ENCODE measurements at places on chromosomes 11 and 22. TPM values are rescaled to one million over a fixed set of nuclear protein-coding genes. Genes with fewer than 3 reads are reported as not detected.

- no peak overlapping the region for H3K27ac ChIP-seq
- H3K27me3 ChIP-seq: no peaks in the 10 kb centered on the region
- DNase-seq: no peak
- no peaks in the 10 kb centered on the region for H3K4me1 ChIP-seq
- no peaks in the 10 kb centered on the region for H3K36me3 ChIP-seq
Measured at GRCh38 chr22:41931701-41932269, 5.2 kb upstream of the TNFRSF13C start.

- no peak overlapping the region for H3K27ac ChIP-seq
- H3K36me3 ChIP-seq: no peaks in the 10 kb centered on the region
- H3K27me3 ChIP-seq: no peaks in the 10 kb centered on the region
- H3K4me1 ChIP-seq: no peaks in the 10 kb centered on the region
- no peak overlapping the region for H3K4me3 ChIP-seq
Measured at GRCh38 chr11:132803436-132803835, 728.9 kb downstream of the OPCML start.

DNA sequence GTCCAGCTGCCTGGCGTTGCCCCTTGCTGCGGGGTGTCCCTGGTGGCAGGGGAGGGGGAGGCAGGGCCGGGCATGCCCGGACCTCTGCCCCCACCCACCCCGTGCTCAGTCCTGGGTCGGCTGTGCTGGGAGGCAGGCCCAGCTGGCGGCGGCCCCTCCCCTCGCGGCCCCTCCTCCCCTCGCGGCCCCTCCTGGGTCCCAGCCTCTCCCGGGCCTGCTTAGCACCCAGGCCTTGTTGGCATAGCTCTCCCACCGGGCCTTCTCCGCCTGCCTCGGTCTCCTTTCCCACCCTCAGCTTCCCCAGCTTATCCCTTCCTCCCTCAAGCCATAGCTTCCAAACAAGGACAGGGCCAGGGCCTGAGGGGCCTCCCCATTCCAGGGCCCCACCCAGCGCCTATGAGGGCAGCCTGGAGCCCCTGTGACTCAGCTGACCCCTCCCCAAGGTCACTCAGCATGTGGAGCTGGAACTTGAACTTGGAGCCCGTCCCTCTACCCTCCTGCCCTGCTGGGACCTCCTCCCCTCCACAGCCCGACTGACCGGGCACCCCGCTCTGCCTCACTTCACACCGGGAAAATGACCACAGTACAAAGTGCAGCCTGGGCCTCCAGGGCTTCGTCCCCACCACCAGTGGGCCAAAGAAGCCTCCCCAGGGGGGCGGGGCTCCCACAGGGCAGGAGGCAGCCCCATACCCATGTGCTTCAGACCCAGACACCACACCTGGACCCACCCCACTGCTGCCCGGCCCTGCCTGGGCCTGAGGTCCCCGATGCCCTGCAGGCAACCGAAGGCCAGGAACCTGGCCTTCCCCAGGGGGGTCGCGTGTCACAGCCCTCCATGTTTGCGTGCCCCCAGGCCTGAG is 1.2 kb downstream of the EPS8L2 start:
- no peak overlapping the region for H3K27ac ChIP-seq
- peaks cover 16% of the 10 kb centered on the region for H3K36me3 ChIP-seq
- H3K4me3 ChIP-seq: no peak overlapping the region
- DNase-seq: no peak

GRCh38 chr11:67463680-67464410 is 5.2 kb downstream of the TMEM134 start:
- peak overlapping the region; percentile 66 for H3K4me3 ChIP-seq
- H3K36me3 ChIP-seq: no peaks in the 10 kb centered on the region
- H3K27ac ChIP-seq: peak overlapping the region; percentile 96
- no peaks in the 10 kb centered on the region for H3K27me3 ChIP-seq
- no peak for DNase-seq
- H3K4me1 ChIP-seq: peaks cover 20% of the 10 kb centered on the region

GRCh38 chr22:19998232-19998951 is 18.2 kb downstream of the ARVCF start:
- H3K36me3 ChIP-seq: no peaks in the 10 kb centered on the region
- no peak overlapping the region for H3K27ac ChIP-seq
- H3K4me1 ChIP-seq: no peaks in the 10 kb centered on the region
- no peaks in the 10 kb centered on the region for H3K27me3 ChIP-seq
- no peak for DNase-seq

GRCh38 chr11:35039076-35039475 is 99.9 kb upstream of the CD44 start:
- H3K4me3 ChIP-seq: no peak overlapping the region
- H3K27me3 ChIP-seq: no peaks in the 10 kb centered on the region
- no peak for DNase-seq
- H3K4me1 ChIP-seq: peaks cover 17% of the 10 kb centered on the region
- no peaks in the 10 kb centered on the region for H3K36me3 ChIP-seq

The KRTAP5-7 gene
- total RNA-seq: not detected

GRCh38 chr11:61111786-61112517 is 9.7 kb downstream of the CD5 start:
- no peaks in the 10 kb centered on the region for H3K27me3 ChIP-seq
- H3K27ac ChIP-seq: peak overlapping the region; percentile 78
- peaks cover 58% of the 10 kb centered on the region for H3K4me1 ChIP-seq
- H3K36me3 ChIP-seq: peaks cover 20% of the 10 kb centered on the region

GRCh38 chr11:64297699-64298358 is 2.3 kb upstream of the CATSPERZ start:
- DNase-seq: no peak
- H3K27me3 ChIP-seq: peaks cover 3% of the 10 kb centered on the region
- H3K4me1 ChIP-seq: peaks cover 20% of the 10 kb centered on the region
- no peak overlapping the region for H3K4me3 ChIP-seq
- H3K27ac ChIP-seq: no peak overlapping the region

- H3K4me1 ChIP-seq: peaks cover 5% of the 10 kb centered on the region
- H3K4me3 ChIP-seq: no peak overlapping the region
- H3K36me3 ChIP-seq: peaks cover 12% of the 10 kb centered on the region
- no peaks in the 10 kb centered on the region for H3K27me3 ChIP-seq
- H3K27ac ChIP-seq: peak overlapping the region; percentile 8
Measured at GRCh38 chr11:57513452-57513795, 2.1 kb downstream of the SLC43A1 start.

GRCh38 chr11:13287036-13287435 is 9.4 kb downstream of the BMAL1 start:
- H3K36me3 ChIP-seq: no peaks in the 10 kb centered on the region
- H3K27me3 ChIP-seq: no peaks in the 10 kb centered on the region
- peaks cover 27% of the 10 kb centered on the region for H3K4me1 ChIP-seq
- H3K27ac ChIP-seq: no peak overlapping the region
- H3K4me3 ChIP-seq: no peak overlapping the region

The AQP11 gene
- not detected for total RNA-seq

DNA sequence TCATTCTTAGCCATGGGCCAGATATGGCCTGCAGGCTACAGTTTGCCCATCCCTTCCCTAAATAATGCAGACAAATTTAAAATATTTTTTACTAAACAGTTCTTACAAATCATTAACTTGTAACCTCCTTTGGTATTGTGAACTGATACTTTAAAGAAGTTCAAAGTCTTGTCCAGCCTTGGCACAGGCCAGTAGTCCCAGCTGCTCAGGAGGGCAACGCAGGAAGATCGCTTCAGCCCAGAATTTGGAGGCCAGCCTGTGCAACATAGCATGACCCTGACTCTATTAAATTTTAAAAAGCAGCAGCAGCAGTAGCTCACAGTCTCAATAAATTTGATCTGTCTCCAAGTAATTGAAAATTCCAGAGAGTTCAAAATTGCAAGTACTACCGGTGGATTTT is 83.7 kb upstream of the ARHGAP32 start:
- no peaks in the 10 kb centered on the region for H3K36me3 ChIP-seq
- no peaks in the 10 kb centered on the region for H3K27me3 ChIP-seq
- no peak overlapping the region for H3K27ac ChIP-seq
- DNase-seq: no peak
- H3K4me3 ChIP-seq: no peak overlapping the region

GRCh38 chr11:61347916-61348461 is 13.7 kb downstream of the CYB561A3 start:
- H3K4me1 ChIP-seq: no peaks in the 10 kb centered on the region
- no peak overlapping the region for H3K27ac ChIP-seq
- no peak overlapping the region for H3K4me3 ChIP-seq
- DNase-seq: no peak

The P2RY2 gene
- 0.90 TPM for total RNA-seq

GRCh38 chr11:15705891-15706290 is 591.2 kb downstream of the INSC start:
- H3K4me3 ChIP-seq: no peak overlapping the region
- H3K4me1 ChIP-seq: no peaks in the 10 kb centered on the region
- H3K36me3 ChIP-seq: no peaks in the 10 kb centered on the region
- H3K27me3 ChIP-seq: no peaks in the 10 kb centered on the region

GRCh38 chr22:24485608-24486007 is 9.5 kb upstream of the UPB1 start:
- no peak overlapping the region for H3K27ac ChIP-seq
- DNase-seq: peak; percentile 37
- H3K27me3 ChIP-seq: no peaks in the 10 kb centered on the region
- no peaks in the 10 kb centered on the region for H3K36me3 ChIP-seq
- H3K4me1 ChIP-seq: no peaks in the 10 kb centered on the region
- no peak overlapping the region for H3K4me3 ChIP-seq

DNA sequence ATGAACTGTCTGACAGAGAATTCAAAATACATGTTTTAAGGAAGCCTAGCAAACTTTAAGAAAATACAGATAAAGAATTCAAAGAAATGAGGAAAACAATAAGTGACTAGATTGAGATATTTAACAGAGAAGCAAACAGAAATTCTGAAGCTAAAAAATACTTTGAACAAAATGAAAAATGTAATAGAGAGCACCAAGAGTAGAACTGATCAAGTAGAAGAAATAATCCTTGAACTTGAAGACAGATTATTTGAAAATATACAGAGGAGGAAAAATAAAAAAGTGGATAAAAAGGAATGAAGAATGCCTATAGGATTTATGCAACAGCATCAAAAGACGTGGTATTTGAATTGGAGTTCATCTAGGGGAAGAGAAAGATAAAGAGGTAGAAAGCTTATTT is 101.9 kb upstream of the OR4B1 start:
- no peaks in the 10 kb centered on the region for H3K36me3 ChIP-seq
- no peak overlapping the region for H3K4me3 ChIP-seq
- no peaks in the 10 kb centered on the region for H3K27me3 ChIP-seq
- H3K4me1 ChIP-seq: peaks cover under 1% of the 10 kb centered on the region
- no peak for DNase-seq
- no peak overlapping the region for H3K27ac ChIP-seq

The OR10A4 gene
- not detected for total RNA-seq

DNA sequence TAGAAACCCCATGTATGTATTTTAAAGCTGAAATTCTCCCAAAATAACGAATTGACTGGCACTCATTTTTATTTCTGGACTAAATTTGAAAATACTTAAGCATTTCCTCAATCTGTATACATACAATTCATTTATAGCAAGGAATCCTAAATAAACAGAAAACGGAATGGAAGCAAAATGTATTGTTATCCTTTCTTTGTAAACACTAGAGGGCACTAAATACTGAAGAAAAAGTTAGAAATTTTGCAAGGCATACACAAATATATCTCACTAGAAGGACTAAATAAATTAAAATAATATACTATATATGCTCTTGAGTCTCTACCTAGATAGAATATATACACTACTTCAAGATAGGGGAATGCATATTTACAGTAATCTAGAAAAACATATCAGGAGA is 23.1 kb upstream of the ANO5 start:
- no peaks in the 10 kb centered on the region for H3K4me1 ChIP-seq
- H3K27ac ChIP-seq: no peak overlapping the region
- no peaks in the 10 kb centered on the region for H3K36me3 ChIP-seq
- H3K27me3 ChIP-seq: no peaks in the 10 kb centered on the region
- DNase-seq: no peak

DNA sequence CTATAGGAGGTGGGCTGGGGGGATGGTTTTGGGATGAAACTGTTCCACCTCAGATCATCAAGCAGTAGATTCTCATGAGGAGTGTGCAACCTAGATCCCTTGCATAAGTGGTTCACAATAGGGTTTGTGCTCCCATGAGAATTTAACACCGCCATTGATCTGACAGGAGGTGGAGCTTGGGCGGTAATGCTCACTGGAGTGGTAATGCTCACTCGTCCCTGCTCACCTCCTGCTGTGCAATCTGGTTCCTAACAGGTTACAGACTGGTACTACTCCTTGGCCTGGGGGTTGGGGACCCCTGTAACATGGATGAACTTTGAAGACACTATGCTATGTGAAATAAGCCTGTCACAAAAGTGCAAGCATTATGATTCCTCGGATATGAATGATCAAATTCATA is 87.0 kb upstream of the CLNS1A start:
- peaks cover 13% of the 10 kb centered on the region for H3K36me3 ChIP-seq
- no peak overlapping the region for H3K27ac ChIP-seq
- no peak overlapping the region for H3K4me3 ChIP-seq
- no peaks in the 10 kb centered on the region for H3K27me3 ChIP-seq
- no peaks in the 10 kb centered on the region for H3K4me1 ChIP-seq

DNA sequence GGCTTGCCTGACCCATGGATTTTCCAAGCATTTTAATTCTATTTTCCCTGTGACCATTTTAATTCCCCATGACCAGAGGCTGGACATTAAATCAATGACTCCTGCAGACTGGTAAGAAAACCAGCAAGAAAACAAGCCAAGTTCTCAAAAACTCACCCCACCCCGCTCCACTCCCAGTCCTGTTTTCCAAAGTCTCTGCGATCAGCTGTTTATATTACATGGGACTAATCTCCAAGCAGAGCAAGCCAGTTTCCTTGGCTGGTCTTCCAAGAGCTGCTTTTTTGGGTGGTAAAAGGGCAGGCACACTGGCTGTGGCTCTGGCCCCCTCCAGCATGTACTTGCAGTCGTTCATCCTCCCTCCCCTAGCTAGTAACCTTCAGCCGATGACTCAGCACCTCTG is 97.9 kb downstream of the RRAS2 start:
- no peaks in the 10 kb centered on the region for H3K36me3 ChIP-seq
- no peak for DNase-seq
- H3K27ac ChIP-seq: no peak overlapping the region
- H3K4me3 ChIP-seq: no peak overlapping the region
- no peaks in the 10 kb centered on the region for H3K27me3 ChIP-seq

DNA sequence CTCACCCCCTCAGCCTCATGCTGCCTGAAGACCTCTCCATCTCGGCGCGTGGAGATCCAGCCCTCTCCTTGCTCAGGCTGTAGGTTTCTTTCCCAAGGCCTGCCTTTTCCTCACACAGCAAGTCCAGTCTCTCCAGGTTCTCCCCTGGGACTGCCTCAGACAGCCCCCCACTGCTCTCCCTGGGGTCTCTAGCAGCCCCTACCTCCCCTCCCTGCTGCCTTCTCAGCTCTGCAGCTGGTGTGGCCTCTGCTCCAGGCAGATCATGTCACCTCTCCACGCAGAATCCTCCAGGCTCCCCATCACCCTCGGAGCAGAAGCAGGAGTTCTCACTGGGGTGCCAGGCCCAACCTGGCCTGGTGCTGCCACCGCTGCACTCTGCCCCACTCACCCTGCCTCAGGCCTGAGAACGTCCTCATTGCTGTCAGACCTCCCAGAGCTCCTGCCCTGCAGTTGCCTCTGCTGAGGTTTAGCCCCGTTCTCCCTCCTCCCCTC is 15.2 kb downstream of the SMARCB1 start:
- no peak overlapping the region for H3K4me3 ChIP-seq
- H3K27me3 ChIP-seq: no peaks in the 10 kb centered on the region
- peaks cover 76% of the 10 kb centered on the region for H3K36me3 ChIP-seq
- no peak for DNase-seq
- H3K27ac ChIP-seq: no peak overlapping the region
- no peaks in the 10 kb centered on the region for H3K4me1 ChIP-seq

GRCh38 chr22:20205964-20206708 is 55.3 kb upstream of the CCDC188 start:
- H3K27me3 ChIP-seq: no peaks in the 10 kb centered on the region
- H3K4me3 ChIP-seq: peak overlapping the region; percentile 96
- H3K4me1 ChIP-seq: peaks cover 16% of the 10 kb centered on the region
- peak; percentile 71 for DNase-seq
- peak overlapping the region; percentile 83 for H3K27ac ChIP-seq
